T1000 (cell line): ENCODE measurements at places on chromosomes 1 and 21.

- DNase-seq = no peak
These were observed 50.3 kb upstream of the DPH5 start for GRCh38 chr1:101075926-101076325.

- no peak for DNase-seq
These were observed 73.5 kb downstream of the LRIG2 start for GRCh38 chr1:113146242-113147072.

GRCh38 chr21:36452281-36452825, 27.6 kb downstream of the CLDN14 start:
- DNase-seq = no peak

DNA sequence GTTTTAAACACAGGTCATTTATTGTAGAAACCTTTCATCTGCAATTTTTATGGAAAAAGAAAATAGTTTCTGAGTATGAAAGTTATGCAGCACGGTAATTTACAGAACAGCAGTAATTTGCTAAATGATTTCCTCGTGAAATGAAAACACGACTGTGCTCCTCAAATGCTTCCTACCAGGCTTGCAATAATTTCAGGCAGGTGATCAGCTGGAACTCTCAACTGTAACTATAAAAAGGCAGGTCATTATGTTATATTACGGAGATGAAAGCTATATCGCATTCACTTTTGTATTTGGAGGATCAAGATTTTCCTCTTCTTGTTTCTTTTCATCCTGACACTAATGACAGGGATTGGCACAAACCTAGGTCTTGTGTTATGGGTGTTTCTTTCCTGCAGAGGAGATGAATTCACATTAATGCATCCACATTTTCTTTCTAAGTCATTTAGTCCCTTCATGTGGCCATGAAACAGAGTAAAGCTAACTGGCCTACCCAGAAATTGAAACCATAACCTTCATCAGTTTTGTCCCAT, 57.4 kb downstream of the SAMSN1 start:
- DNase-seq = no peak

GRCh38 chr1:60502506-60502905, 428.9 kb upstream of the C1orf87 start:
- DNase-seq = no peak

- no peak for DNase-seq
These were observed 70.0 kb downstream of the KCTD3 start for GRCh38 chr1:215637041-215637573.

- DNase-seq = no peak
These were observed 25.1 kb downstream of the GRHL3 start for GRCh38 chr1:24344090-24344742.

- DNase-seq = no peak
These were observed 74.5 kb upstream of the B3GALT2 start for GRCh38 chr1:193260896-193261295.

GRCh38 chr1:179166663-179167417, 62.6 kb downstream of the ABL2 start:
- DNase-seq = no peak

DNA sequence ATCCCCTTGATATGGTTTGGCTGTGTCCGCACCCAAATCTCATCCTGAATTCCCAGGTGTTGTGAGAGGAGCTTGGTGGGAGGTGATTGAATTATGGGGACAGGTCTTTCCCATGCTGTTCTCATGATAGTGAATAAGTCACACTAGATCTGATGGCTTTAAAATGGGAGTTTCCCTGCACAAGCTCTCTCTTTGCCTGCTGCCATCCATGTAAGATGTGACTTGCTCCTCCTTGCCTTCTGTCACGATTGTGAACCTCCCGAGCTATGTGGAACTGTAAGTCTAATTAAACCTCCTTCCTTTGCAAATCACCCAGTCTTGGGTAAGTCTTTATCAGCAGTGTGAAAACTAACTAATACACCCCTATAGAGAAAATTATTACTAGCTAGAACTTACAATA, 959.5 kb upstream of the ADGRL2 start:
- DNase-seq = no peak

GRCh38 chr1:18322368-18323032, 158.2 kb upstream of the KLHDC7A start:
- no peak for DNase-seq

GRCh38 chr1:213003256-213003655, 12.4 kb downstream of the ANGEL2 start:
- DNase-seq = no peak

DNA sequence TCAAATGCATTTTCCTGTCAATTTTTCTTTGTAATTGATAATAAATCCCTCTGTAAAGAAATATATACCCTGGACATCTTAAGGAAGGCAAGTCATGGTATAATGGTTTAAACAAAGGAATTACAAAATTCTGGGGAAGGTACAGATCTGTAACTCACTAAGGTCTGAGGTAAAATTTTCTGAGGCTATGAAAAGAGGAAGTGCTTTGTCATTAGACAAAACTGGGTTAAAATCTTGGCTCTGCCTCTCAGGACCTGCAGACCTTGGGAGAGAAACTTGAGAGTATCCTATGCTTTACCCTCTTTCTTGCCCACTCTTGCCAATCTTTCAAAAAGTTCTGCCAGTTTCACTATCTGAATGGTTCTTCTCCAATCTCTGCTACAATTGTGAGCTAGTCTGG, 26.8 kb upstream of the BEND5 start:
- no peak for DNase-seq

DNA sequence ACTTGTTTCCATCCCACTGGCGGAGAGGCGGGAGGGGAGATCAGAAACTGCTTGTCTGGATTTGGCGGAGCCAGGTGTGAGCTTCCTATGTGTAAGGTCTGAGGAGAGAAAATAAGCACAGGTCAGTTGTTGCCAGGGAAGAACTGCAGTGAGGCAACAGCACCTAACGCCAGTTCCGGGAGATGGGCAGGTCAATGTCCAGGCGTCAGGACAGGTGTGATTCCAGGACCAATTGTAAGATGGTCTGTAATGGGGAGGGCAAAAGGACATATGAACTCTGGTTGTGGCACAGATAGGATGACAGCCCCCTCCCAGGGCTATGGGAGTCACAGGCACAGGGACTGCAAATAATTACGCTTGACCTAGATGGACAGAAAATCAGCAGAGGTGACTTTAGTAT, 9.6 kb upstream of the KCNE1 start:
- no peak for DNase-seq

DNA sequence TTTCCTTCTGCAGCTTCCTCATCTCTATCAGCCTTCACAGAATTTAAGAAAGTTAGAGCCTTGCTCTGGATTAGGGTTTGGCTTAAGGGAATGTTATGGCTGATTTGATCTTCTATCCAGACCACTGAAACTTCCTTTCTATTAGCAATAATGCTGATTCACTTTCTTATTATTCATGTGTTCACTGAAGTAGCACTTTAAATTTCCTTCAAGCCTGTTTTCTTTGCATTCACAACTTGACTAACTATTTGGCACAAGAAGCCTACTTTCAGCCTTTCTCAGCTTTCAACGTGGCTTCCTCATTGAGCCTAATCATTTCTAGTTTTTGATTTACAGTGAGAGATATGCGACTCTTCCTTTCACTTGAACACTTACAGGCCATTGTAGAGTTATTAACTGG, 528.5 kb downstream of the PLPP3 start:
- no peak for DNase-seq

GRCh38 chr1:28193701-28194161, 17.2 kb upstream of the PTAFR start:
- DNase-seq = no peak

- DNase-seq = no peak
These were observed 18.6 kb upstream of the RASAL2 start for GRCh38 chr1:178075333-178075732.

DNA sequence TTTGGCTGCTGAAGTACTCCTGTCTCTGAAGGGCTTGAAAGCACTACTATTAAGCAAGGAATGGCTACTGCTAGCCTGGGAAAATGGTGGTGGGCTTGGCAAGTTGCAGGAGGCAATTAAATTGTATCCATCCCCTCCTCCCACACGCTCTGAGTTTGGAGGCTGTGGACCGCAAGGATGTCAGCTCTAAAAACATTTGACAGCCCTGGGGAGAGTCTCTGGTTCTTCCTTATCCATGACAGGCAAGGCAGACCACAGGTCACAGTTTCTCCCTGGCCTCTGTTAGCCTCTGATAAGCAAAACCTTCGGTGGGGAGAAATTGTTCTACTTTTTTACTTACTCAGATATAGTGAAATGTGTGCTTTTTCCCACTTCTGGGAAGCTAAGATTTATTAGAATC, 46.6 kb downstream of the S1PR1 start:
- no peak for DNase-seq

GRCh38 chr1:8554956-8555534, 237.1 kb downstream of the SLC45A1 start:
- no peak for DNase-seq

GRCh38 chr1:154750681-154751665, 119.1 kb downstream of the KCNN3 start:
- no peak for DNase-seq

DNA sequence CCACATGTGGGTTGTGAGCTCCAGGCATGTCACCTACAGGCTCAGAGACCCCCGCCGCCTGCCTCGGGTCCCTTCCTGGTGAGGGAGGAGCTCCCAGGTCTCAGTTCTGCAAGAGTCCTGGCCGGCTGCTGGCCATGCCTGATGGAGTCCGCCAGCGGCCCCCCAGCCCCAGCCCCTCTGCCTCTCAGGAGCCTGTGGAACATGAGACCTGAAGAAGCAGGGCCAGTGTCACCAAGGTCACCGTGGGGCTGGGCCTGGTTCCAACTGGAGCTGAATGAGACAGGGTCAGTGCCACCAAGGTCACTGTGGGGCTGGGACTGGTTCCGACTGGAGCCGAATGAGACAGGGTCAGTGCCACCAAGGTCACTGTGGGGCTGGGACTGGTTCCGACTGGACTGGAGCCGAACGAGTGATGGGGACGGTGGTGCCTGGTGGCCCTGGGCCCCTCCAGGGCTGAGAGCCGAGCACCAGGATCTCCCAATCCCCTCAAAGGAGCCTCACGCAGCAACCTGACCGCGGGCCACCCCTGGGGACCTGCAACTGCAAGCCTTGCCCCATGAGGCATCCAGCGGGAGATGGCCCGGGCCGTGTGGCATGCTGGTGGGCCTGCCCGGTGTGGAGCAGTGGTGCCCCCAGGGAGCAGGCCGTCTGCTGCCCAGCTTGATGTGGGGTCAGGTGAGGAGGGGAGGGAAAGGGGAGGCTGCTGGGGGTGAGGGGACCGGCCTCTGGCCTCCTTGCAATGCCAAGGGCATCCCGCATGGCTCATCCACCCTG, 14.5 kb upstream of the PTTG1IP start:
- DNase-seq = no peak

DNA sequence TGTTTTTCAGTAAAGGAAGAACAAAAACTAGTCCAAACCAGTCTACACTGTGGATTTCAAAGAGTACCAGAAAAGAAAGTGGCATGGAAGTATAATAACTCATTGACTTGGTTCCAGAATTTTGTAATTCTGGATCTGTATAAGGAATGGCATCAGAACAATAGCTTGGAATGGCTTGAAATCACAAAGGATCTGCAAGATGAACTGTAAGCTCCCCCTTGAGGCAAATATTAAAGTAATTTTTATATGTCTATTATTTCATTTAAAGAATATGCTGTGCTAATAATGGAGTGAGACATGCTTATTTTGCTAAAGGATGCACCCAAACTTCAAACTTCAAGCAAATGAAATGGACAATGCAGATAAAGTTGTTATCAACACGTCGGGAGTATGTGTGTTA, 21.3 kb downstream of the CHODL start:
- no peak for DNase-seq

DNA sequence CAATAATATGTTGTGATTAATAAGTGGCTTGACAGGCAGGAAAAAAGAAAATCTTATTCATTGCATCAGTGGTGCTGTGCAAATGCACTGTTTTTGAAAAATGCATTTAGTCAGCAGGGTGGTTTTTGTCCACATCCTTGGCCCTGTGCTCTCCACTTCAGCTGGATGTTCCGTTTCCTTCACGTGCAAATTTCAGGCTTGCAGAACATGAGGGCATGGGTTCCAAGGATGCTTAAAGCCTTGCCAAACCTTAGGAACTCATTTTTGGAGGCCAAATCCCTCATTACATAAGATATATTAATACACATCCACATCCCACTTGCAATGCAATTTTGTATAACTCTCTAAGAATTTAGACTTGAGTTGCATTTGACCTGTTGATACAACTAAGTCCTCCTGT, 410.1 kb downstream of the PRDM2 start:
- DNase-seq = no peak

DNA sequence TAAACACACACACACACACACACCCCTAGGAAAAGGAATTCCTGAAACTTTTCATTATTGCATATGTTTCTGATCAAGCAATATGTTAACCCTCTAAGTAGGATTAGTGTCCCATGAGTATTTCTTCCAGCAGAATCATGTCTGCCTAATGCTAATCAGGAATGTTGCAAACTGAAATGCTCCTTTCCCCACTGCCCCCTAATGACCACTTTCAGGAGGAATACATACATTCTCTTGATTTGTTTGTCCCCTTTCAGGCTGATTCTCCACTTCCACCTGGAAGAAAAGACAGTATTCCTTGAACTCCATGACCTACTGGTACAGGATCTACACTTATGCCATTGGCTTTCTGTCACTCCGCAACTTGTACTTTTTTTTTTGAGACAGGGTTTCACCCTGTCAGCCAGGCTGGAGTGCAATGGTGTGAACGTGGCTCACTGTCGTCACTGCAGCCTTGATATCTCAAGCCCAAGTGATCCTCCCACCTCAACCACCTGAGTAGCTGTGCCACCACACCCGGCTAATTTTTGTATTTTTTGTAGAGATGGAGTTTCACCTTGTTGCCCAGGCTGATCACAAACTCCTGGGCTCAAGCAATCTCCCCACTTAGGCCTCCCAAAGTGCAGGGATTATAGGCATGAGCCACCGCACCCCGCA, 56.7 kb downstream of the LRIG2 start:
- DNase-seq = no peak

DNA sequence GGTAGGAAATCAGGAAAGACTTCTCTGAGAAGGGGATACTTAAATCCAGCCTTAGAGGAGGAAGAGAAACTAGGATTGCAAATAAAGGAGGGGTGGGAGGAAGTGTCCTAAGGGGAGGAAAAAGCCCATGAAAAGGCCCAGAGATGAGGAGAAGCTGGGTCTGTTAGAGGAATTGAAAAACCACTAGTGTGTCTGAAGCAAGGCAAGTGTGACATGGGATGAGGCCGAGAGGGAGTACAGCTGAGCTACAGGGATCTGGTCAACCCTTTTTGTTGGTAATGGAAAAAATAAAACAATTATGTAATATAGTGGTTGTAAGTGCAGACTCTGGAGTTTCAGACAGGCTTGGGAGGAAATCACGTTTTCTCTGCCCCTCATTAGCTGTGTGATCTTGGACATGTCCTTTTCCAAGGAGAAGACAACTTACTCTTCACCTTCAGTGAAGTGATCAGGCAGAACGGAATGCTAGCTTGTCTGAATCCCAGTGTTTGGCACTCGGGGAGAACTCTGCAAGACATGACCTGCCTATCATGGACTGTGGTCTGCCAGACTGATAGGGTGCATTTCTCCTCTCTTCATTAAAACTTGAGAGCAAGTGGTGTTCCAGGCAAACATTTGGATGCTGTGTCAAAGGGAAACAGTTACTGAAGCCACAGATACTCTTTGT, 7.4 kb upstream of the S100A10 start:
- DNase-seq = no peak

DNA sequence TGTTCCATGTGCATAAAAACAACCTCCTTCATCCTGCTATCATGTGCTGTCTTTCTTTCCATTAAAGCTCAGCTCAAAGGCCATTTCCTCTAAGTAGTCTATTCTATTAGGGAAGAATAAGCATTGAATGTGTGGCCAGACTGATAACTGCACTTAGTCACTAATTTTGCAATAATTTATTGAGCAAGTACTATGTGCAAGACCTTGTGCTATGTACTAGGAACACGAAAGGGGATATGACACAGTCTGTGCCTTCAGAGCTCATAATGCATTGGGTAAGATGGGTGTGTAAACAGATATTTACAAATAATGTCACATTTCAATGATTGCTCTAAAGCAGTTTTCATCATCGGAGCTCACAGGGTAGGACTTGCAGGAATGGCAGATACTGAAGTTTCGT, 54.2 kb downstream of the NMNAT2 start:
- DNase-seq = no peak
